SK-MEL-5 (cell line): ENCODE measurements at places on chromosomes 4 and X.

DNA sequence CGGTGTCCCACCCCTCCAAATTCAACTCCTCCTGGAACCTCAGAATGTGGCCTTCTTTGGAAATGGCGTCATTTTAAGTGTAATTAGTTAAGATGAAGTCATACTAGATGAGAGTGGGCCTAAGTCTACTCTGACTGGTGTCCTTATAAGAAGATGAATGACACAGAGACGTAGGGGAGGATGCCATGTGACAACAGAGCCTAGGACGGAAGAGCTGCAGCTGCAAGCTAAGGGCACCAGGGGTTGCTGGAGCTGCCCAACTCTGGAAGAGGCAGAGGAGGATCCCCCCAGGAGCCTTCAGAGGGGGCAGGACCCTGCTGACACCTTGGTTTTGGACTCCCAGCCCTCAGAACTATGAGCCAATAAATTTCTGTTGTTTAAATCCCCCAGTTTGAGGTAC is 115.1 kb downstream of the STK32B start:
- DNase-seq = no peak

DNA sequence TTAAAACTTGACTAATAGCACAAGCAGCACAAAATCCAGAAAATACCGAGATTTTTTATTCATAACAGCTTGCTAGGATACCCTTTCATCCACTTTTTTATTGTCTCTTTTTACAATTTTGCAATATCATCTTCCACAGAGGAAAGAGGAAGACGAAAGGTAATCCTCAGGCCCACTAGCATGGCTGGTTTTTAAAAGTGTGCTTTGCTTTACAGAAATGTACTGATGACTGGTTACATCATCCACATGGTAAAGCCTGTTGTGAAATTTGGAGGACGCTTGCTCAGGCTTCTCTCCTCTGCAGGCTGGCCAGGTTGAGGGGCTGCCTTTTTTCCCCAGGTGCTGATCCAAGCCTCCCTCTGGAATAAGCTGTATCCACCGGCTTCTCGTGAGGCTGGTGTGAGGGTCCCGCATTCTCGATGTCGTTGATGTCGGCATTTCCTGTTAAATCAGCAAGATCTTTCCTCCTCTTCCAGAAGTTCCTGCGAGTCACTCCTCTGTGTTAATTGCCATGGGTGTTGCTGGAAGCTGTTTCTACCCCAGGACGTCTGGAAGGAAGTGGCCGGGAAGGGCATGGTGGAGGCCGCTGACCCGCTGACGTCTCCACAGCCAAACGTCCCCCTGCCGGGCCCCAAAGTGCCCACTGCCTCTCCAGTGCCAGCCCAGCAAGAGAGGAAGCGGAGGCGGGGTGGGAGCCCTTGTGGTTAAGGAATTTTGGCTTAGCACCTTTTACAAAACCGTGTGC is 5.8 kb upstream of the DGKQ start:
- no peak for DNase-seq

DNA sequence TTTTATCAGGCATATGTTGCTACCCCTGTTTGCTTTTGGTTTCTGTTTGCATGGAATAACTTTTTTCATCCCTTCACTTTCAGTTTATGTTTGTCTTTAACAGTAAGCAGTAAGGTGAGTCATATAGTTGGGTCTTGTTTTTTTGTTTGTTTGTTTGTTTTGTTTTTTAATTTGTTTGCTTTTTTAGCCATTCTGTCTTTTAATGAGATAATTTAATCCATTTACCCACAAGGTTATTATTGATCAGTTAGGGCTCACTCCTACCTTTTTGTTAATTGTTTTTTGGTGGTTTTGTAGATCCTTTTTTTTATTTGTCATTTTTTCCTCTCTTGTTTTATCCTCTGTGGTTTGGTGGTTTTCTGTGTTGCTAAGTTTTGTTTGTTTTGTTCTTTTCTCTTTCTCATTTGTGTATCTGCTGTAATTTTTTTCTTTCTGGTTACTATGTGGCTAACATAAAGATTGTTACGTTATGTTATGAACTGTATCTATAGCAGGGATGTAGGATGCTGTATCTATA is 379.5 kb upstream of the MAD2L1 start:
- DNase-seq = no peak

DNA sequence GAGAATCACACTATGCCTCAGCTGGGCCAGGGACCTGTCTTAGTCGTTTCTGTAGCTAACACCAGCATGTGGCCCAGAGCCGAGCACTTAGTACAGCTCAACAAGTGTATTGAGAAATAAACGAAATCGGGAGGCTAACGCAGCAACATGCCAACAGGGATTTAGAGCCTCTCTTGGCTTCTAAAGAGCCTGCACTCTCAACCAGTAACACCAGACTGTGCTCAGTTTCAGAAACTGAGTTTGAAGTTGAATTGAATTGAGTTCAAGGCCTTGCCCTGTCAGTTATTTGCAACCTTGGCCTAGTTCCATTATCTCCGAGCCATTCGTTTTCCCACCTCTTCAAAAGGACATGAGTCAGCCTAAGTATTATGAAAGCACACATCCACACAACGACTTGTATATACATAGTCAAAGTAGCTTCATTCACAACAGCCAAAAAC is 71.3 kb upstream of the LDB2 start:
- DNase-seq = no peak

GRCh38 chr4:108586778-108587177 is 33.6 kb upstream of the RPL34 start:
- no peak for DNase-seq

DNA sequence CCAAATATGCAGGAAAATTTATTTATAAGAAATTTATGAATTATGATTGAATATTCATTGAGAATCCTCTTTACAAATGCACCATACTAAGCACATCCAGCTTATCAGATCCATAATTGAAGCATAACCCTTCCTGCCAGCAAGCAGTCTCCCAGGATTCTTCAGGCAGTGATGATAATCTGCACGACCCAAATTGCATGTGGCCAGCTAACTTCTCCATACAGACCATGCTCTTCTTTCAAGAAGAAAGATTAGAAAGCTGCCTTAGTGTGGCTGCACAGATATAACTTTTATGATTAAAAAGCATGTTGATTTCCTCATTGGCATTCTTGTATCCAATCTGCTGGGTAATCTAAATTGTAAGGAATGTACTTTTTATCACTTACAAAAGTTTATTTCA is 3.3 kb upstream of the CBR4 start:
- no peak for DNase-seq

DNA sequence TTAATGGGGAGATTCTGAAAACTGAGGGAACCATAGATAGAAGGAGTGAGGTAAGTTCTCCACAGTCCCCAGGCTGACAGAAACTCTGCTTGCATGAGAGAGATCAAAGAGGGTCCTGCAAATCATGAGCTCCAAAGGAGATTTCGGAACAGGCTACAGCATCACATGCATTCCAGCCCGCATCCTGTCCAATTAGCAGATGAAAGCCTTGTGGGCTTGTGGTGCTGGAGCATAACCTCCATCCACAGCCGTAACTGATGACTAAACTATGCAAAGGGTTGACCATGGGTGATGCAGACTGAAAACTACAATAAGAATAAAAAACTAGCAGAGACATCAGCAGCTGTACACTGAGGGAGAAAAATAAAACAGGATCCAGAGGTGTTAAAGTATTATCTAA is 654.5 kb downstream of the TLL1 start:
- no peak for DNase-seq

DNA sequence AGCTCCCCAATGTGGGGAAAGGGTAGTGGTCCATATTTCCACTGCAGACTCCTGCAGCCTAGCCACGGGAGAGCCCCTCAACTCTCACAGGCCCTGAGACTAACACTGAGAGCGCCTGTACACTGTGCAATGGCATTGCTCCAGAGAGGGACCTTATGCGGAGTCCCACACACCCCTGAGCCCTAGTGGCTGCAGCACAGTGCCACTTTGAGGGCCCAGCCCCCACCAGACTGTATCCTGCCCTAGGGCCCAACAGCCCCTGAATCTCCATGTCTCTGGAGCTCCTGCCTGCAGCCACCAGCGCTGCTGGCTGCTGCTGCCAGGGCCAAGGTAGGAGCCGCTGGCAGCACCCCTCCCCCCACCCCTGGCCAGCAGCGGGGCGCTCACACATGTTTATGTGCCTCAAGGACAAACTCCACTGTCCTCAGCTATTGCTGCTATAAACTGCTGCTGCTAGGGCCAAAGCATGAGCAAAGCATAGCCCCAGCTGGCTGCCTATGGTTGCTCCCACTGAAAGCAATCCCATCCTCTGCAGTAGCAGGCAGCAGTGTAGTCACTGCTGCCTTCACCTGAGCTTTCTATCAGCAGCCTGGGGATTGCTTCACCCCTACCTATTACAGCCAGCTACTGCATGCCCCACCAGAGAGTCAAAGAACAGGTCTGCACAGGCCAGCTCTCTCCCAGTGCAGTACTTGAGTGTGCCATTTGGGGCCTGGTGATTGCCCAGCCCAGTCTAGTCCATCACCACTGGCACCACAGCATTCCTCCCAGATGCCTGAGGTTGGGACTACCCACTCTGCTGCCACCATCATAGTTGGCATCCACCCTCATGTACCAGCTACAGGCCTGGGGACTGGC is 24.3 kb downstream of the TMEM154 start:
- no peak for DNase-seq

- peak; percentile 20 for DNase-seq
Measured at GRCh38 chr4:186685767-186686183, 37.9 kb downstream of the FAT1 start.

GRCh38 chr4:185504098-185505047 is 30.9 kb downstream of the PDLIM3 start:
- DNase-seq = no peak

- DNase-seq = no peak
Measured at GRCh38 chr4:87823200-87823599, 9.6 kb upstream of the MEPE start.

GRCh38 chr4:184347251-184348239 is 126.8 kb downstream of the IRF2 start:
- DNase-seq = no peak

GRCh38 chrX:133414406-133415275 is 648 bp downstream of the GPC4 start:
- DNase-seq = no peak

DNA sequence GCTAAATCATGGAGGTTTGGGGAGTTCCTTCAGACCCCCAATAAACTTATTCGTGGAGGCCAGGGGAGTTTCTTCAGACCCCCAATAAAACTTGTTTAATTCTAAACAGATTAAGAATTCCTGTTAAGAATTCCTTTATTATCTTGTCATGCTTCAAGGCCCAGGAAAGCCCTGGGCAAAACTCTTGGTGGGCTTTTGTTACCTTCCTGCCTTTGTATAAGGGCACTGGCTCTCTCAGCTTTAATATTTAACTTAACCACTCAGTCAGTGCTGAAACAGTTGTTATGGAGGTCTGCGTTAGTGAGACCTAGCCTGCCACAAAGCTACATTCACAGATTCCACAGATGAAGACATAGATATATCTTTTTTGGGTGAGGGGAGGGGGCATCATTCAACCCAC is 29.0 kb upstream of the LGI2 start:
- no peak for DNase-seq

- DNase-seq = no peak
Measured at GRCh38 chr4:3703343-3703676, 62.9 kb upstream of the ADRA2C start.

GRCh38 chr4:107561481-107561880 is 158.6 kb downstream of the PAPSS1 start:
- DNase-seq = no peak

DNA sequence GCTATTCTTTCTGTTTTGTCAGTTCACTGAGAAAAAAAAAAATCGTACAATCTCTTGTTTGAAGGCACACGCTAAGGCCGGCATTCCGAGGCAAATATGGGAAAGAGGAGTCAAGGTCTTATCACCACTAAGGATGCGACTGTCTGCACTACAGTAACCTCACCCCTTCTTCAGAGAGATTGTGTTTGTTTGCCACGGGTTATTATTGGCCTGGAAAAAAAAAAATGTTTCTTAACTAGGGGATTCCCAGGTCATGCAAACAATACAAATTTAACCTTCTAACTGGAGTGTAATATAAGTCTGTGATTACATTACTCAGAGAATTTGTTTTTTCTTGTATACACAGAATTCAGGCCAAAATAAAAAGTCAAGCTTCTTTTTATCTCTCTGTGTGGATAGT is 168.3 kb downstream of the TMA16 start:
- DNase-seq = no peak

DNA sequence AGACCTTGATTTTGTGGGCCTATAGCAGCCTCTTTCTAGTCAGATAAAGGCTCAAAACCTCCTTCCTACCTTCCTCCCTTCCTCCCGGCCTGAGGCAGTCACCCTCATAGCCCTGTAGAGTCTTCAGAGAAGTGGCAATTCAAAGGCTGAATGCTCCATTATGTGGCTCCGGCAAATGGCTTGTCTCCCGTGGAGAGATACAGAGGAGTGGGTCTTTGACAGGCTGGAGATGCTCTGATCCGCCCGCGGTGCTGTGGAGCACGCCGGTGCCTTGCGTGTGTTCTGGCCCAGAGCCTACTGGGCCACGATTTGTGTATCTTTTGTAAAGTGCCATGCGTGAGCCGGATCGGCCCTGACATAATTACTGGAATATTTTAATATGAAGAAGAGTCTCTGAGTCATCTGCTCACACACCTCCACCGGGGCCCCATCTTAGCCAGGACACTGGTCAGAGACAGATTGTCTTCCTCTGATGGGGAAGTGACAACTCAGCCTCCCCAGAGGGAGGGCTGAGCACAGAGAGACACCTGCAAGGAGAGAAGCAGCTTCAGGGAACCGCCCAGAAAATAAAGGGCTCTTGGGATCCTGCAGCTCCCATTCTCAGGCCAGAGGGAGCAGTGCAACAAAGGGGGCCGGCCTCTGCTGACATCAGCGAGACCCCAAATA is 88.7 kb downstream of the DCTD start:
- no peak for DNase-seq

DNA sequence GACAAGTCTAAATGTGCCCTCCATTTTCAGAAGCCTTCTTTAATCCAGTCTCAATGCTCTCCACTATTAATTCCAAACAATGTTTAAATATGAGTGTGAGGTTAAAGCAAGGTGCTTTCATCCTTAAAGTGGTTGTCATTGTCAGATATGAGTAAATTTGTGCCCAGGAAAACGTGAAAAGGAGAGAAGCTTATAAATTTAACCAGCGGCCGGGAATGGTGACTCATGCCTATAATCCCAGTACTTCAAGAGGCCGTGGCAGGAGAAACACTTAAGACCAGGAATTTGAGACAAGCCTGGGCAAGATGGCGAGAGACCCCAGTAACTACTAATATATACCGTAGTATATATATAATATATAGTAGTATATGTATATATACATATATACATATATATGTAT is 270.0 kb downstream of the ARHGAP24 start:
- no peak for DNase-seq

GRCh38 chr4:884896-885295 is 47.2 kb downstream of the GAK start:
- DNase-seq = no peak
